ENCODE measurements at places on chromosomes 3 and 15. TPM values are rescaled to one million over a fixed set of nuclear protein-coding genes. Genes with fewer than 3 reads are reported as not detected.

The TTLL13 gene
- 0.14 TPM for total RNA-seq

The CACNA2D2 gene
- 0.15 TPM for total RNA-seq

The CATSPER2 gene
- 0.58 TPM for total RNA-seq

The CEP19 gene
- 2.8 TPM for total RNA-seq

The MRAS gene
- 10.2 TPM for total RNA-seq

The SMCO1 gene
- not detected for total RNA-seq

The ISLR2 gene
- 0.20 TPM for total RNA-seq

The ACAN gene
- 0.78 TPM for total RNA-seq
